NCI-H526 (cell line): ENCODE measurements at places on chromosomes 16 and 17.

GRCh38 chr17:977166-977565 lies 2.4 kb downstream of the NXN start:
- DNase-seq, result no peak

DNA sequence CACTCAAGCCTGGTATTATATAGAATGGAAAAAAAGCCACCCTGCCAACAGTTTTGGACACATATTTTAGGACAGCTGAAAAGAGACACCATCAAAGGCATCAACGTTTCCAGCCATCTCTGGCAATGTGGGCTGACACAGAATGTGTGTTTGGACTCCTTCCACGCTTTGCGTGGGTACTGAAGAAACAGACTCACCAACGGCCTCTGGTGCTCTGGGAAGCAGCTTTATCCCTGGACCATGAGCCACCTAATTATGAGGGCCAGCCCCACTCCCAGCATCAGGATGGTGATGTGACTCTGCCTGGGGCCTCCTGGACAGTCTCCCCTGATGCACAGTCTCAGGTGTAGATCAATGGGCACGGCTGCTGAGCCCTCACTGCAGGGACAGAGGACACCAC lies 27.9 kb downstream of the CCDC57 start:
- no peak for DNase-seq

DNA sequence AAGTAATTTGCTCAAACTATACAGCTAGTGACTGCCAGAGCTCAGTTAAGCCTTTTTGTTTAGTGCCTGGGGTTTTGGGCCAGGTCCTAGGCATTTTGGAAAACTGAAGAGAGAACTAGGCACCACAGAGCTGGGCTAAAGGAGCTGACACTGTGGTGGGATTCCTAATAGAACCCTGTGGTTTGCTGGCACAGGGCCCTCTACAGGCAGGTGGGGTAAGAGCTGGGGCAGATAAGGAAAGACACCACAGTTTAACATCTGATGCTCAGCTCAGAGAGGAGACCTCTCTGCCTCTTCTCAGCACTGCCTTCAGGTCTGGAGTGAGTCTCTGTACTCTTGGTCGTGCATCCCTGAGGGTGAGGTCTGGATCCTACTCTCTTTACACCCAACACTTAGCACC lies 121.2 kb downstream of the SNX11 start:
- DNase-seq, result peak; percentile 15

- no peak for DNase-seq
These were observed 27.0 kb upstream of the RPTOR start for GRCh38 chr17:80517641-80518040.

DNA sequence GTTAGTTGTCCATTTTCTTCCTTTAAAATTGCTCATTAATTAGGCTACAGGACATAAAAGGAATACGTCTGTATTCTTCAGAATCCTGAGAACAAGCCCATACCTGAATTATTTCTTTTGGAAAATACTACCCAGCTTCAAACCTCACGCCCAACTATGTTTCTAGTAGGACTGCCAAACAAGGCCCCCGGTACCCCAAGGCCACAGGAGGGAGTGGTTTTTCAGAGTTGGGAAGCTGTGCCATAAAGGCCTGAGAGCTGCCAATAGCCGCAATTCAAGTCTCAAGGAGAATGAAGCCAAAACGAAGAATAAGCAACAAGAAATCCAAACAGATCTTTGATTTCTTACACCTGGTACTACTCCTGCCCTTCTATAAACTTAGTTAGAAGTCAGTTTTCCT lies 48.3 kb downstream of the UBE2G1 start:
- no peak for DNase-seq

DNA sequence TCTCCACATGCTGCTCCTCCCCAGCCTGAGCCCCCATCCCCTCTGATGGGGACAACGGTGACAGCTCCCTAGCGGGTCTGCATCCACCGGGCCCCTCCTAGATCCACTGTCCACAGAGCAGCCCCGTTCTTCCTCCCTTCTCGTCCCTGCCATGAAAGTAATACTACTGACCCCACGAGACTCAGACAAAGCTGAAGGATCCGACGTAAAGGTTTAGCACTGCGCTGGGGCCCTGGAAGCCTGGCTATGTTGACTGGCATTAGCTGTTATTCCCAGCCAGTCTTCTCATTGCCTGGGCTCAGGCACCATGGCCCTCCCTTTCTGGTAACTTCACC lies 30.7 kb downstream of the VAC14 start:
- no peak for DNase-seq

GRCh38 chr17:44792276-44792675 lies 33.5 kb downstream of the ADAM11 start:
- DNase-seq, result no peak

DNA sequence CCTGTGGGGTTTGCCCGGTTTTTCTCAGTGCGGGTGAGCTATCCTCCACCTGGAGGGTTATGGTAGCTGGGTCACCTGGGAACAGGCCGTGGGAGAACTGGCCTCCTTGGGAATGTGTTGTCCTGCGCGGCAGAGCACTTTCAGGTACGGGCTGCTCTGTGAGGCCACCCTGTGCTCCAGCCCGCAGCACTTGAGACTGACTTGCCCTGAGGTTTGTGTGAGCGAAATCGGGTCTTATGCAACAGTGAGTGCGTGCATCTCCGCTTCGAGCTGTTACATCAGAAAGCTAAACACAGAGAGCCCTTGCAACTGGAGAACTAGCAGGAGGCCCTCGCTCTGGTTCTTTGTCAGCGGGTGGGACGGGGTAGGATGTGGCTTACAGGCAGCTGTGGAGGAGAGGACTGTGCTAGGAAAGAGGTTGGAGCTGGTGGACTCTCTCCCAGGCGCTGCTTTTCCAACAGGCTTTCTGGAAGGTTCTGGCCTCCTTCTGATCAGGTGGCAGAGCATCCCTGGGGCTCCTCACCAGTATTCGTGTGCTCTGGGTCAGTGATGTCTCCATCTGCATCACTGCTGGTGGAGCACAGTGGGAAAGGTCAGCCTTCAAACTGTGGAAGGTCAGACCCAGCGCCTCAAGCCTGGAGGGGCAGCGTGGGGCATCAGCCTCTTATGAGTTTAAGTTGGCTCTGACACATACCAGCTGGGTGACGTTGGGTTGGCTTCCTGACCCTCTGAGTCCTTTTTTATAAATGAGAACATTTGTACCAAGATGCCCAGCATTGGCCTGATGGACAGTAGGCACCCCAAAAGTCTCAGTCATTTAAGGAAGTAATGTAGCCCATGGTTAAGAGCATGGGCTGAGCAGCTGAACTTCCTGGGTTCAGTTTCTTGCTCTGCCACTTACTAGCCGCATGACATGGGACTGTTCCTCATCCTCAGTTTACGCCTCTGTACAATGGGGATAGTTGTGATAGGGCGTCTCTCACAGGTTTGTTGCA lies 76.3 kb downstream of the KSR1 start:
- no peak for DNase-seq

DNA sequence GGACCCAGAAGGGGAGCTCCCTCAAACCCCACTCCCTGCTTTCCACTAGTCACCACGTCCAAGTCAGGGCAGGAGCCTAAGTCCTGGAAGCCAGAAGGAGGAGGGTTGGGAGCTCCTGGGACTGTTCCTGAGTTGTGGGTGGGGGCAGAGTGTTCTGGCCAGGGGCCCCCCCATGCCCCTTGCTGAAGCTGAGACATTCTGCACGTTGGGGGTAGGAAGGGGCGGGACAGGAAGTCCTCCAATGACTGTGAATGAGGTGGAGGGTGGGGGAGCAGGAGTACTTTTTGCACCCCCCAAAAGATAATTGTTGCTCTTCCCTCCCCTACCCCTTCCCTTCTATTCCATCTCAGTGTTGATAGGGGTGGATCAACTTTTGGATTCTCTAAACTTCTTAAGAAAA lies 21.4 kb upstream of the C17orf113 start:
- no peak for DNase-seq

DNA sequence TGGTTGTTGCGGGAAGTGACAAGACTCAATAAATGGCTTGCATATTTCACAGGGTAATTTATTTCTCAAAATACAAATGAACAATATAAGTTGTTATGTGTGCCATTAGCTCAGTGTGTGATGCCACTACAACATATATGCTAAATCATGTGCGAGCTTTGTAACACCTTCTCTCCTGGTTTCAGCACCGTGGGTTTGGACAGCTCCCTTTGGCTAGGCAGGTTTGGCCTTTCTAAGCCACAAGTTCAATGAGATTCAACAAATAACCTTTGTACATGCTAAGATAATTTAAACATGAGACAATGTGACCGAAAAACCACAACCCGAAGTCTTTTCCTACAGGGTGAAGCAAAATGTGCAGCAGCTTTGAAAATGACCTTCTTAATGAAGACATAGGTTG lies 563.9 kb downstream of the TMEM114 start:
- no peak for DNase-seq

- no peak for DNase-seq
These were observed 17.6 kb downstream of the POLR3K start for GRCh38 chr16:35678-36305.

GRCh38 chr17:65853816-65854215 lies 292.4 kb upstream of the AXIN2 start:
- DNase-seq, result no peak

DNA sequence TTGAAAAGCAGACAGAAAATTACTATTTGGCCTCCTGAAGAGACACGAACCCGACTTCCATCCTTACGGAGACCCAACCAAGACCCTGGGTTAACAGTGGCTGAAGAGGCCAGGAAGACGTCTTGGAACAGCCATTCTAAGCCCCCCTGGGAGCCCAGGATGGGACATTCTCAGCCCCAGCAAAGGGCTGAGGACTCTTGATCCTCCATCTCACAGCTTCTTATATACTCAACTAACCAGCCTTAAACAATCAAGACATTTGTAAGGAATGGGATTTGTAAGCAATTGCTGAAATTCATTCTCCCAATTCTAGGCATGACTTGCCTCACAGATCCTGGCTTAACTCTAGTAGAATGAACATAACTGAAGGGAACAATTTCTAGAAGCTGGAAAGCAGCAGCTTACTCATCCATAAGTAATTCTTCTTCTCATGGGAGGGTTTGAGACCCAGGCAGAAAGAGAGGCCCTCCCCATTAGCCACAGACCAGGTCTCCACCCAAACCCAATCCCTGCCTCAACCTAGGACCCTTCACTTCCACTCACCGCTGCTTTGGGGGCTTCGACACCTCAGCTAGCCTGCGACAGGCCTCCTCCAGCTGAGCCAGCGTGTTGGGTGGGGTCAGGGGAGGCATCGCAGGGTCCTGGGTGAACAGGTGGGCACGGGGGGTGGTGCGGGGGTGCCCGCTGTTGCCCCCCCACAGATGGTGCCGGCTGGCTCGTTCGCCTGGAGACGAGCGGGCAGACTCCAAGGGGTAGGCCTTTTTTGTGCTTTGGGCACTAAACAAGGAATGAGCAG lies 25.5 kb downstream of the AXIN2 start:
- DNase-seq, result no peak

GRCh38 chr16:30950516-30951065 lies 1.7 kb downstream of the ORAI3 start:
- no peak for DNase-seq

DNA sequence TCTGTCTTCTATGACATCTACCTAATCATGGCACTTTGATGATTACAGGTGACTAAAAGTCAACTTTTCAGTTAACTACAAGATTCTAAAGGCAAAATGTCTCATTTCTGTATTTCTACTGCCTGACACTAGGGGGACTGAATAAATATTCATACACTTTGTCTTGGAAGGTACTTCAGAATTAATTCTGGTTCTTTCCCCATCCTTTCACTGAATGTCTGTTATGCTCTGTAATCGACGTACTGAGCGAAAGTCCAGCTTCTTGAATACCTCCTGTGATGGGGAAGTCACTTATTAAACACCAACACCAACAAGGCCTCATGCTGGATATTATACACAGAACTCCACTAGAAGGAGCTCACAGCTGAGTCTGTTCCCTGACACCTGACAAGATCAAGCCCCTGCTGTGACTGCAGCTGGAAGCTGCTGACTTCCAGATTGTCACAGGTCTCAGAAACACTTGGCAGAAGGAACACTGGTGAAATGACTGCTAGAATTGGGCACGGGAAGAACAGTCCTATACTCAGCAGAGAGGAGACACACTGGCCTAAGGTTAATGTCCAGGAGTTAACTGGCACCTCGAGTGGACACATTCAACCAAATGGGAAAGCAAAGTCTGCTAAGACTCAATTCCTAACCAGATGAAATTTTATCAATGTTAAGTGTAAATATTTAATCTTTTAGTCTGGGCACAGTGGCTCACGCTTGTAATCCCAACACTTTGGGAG lies 31.9 kb downstream of the CMC2 start:
- no peak for DNase-seq

DNA sequence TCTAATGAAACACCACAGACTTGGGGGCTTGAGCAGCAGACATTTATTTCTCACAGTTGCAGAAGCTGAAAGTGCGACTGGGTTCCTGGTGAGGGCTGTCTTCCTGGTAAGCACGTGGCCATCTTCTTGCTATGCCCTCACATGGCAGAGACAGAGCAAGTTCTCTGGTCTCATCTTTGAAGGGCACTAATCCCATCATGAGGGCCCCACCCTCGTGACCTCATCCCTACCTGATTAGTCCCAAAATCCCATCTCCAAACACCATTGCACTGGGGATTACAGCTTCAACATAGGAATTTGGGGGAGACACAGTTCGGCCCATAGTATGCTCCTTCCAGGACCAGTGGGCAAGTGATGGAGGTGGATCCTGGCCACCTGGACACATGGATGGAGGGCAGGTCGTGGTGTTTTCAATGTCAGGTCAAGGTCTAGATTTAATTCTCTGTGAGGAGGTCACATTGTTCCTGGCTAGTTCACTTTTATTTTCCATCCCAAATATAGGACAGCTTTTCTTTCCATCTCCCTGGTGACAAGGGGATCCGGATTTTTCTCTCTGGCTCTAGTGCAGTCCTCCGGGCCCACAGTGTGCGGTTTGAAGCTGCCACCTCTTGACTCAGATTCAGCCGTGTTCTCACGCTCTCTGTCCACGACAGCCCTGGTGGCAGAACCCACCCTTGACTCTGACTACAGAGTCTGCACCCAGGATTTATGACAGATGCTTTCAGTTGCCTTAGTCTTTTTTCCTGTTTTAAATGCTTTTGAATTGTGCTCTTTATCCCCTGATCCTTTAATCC lies 160.5 kb upstream of the NOL11 start:
- no peak for DNase-seq

- DNase-seq, result no peak
These were observed 37.3 kb upstream of the MMD start for GRCh38 chr17:55458978-55459377.

- no peak for DNase-seq
These were observed 14.9 kb downstream of the IGFBP4 start for GRCh38 chr17:40457964-40458791.

GRCh38 chr16:59971264-59971663 lies 1237.1 kb upstream of the GOT2 start:
- no peak for DNase-seq

GRCh38 chr16:88778271-88778525 lies 6.8 kb downstream of the PIEZO1 start:
- no peak for DNase-seq

GRCh38 chr17:81436294-81436849 lies 41.1 kb downstream of the BAHCC1 start:
- DNase-seq, result no peak

- no peak for DNase-seq
These were observed 13.7 kb downstream of the MYBBP1A start for GRCh38 chr17:4541328-4542002.
